ENCODE measurements at places on chromosomes 5 and 9.

GRCh38 chr9:110228321-110228720, 20.4 kb upstream of the C9orf152 start:
- no peak for DNase-seq

GRCh38 chr5:101977729-101978345, 318.2 kb downstream of the SLCO4C1 start:
- no peak for DNase-seq

- DNase-seq, result no peak
Measured at GRCh38 chr5:57320582-57320981, 146.7 kb downstream of the GPBP1 start.

DNA sequence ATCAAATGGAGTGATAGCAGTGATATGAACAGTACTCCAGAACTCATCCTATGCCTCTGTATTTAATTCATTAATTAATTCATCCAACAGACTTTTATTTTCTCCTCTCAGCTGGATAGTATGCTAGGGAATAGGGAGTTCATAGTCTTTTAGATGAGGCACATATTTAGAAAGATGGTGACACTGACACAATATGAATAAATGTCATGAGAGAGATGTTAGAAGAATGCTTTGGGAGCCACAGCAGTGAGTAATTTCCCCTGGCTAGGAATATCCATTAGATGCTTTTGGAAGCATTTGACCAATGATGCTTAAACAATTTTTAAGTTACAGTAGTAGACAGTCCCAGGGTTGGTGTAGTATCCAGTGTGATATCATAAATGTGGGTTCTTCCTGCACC, 428.7 kb upstream of the SGCD start:
- no peak for DNase-seq

- peak; percentile 64 for DNase-seq
Measured at GRCh38 chr5:59792983-59793585, 100.4 kb downstream of the PDE4D start.

DNA sequence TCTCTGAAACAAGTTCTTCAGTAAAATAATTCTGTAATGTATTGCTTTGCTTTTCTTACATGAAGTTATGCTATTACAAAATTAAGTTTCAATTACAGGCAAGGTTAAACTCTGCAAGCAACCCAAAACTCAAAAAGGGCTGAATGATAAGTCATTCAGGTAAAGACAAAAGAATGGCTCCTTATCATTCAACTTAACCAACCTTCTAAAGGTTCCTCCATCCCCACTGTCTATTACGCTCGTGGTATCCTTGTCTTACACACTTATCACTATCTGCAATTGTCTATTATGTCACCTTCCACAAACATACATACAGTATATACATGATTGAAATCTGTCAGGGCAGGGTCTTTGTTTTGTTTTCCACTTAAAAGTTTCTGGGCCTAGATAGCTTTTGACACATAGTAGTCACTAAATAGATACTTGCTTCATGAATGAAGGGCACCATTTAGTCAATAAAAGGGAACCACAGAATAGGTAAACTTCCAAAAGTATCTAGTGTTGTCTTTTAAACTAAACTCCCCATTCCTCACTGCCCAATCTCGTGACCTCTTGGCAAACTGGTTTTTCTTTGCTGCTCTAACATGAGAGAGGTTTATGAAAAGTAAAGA, 6.9 kb downstream of the RPL37 start:
- no peak for DNase-seq

GRCh38 chr9:117411547-117411946, 3.3 kb downstream of the ASTN2 start:
- DNase-seq, result no peak

- DNase-seq, result no peak
Measured at GRCh38 chr5:83510260-83510659, 38.7 kb downstream of the VCAN start.

- no peak for DNase-seq
Measured at GRCh38 chr9:86329649-86330048, 24.6 kb downstream of the TUT7 start.

DNA sequence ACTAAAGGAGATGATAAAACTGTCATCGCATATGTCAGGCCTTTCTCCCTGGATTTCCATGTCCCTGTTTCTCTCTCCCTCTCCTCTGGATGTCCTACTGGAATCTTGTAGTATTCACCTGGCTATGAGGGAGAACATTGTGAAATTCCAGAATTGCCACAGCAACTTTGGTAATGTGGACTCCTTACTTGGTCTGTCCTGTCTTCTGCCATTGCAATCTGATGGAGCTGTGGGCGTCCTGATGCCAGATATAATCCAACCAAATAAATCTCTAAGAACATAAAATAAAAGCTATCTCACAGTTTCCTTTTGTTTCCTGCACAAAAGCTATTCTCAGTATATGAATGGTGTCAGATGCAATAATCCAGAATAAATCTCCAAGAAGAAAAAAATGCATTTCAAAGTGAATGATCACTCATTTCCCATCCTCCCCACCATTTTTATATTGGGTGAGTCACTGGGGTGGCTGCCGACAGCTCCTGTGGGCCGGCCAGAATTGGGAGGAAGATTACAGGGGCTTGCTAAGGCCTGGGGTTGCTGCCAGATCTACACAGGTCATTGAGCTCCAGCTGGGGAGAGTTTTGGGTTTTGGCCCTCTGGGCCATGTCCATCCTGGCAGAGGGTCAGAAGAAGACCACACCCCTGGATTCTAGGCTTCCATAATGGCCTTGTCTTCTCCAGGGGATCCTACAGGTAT, 160.7 kb upstream of the PITX1 start:
- DNase-seq, result no peak

- DNase-seq, result no peak
Measured at GRCh38 chr5:61467766-61468482, 135.9 kb downstream of the ZSWIM6 start.

GRCh38 chr5:60636001-60636400, 64.0 kb downstream of the DEPDC1B start:
- DNase-seq, result no peak

GRCh38 chr5:175856408-175857100, 14.8 kb upstream of the CPLX2 start:
- no peak for DNase-seq

DNA sequence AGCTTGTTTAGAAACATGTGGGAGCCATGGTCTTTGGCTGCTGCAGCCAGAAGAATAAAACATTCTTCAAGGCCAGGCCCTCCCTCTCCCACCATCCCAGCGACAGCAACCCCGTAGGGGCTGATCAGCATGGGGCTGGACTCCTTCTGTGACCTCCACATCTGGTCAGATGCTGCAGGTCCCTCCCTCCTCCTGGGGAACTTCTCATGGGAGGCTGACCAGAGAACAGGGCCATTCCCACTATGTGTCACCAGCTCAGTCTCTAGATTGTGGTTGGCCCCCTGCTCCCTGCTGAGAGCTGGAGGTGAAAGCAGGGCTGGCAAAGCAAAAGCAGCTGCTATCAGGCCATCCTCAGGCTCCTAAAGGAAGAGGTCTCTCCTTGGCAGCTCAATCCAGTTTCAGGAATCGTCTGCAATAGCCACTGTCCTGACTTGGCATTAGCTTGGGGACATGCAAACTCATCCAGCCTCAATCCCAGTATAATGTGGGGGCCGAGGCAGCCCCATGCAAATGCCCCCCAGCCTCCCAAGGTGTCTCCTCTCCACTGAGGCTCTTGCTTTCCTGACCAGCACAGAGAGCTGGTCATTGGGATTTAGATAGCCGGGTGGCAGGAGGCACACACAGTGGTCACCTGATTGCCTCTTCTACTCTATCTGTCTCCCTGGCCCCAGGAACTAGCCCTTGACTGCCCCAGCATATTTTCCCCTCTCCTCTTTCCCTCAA, 81.5 kb downstream of the NRG2 start:
- DNase-seq, result no peak

- no peak for DNase-seq
Measured at GRCh38 chr9:76371901-76372300, 22.3 kb downstream of the RFK start.

DNA sequence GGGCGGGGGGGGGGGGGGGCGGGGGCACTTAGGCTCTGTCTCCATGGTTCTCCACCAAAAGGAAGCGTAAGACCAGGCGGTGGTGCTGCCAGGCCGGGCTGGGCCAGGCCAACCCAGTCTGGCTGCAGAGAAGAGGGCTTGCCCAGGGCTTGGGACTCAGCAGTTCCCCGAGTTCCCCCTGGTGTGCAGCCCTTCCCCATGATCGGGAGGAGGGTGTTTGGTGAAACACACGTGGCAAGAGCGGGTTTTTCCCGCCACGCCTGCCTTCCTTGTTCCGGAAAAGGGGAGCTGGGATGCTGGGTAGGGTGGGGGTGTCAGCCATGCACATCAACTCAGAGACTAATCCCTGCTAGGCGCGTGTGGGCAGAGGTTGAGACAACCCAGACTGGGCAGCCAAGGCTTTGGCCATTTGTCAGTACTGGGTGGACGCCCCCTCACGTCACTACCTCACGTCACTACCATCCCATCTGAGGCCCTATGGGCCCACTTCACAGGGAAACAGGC, 32.9 kb downstream of the PRRX2 start:
- DNase-seq, result no peak

DNA sequence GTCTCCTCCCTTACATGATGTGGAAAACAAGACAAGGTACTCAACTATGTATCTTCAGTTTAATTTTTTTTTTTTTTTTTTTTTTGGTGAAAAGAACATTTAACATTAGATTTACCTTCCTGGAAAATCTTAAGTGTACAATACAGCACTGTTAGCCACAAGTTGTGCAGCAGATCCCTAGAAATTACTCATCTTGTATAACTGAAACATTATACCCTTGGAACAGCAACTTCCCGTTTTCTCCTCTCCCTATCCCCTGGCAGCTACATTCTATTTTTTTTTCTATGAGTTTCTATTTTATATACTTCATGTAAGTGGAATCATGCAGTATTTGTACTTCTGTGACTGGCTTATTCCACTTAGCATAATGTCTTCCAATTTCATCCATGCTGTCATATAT, 421.9 kb upstream of the FTMT start:
- no peak for DNase-seq

DNA sequence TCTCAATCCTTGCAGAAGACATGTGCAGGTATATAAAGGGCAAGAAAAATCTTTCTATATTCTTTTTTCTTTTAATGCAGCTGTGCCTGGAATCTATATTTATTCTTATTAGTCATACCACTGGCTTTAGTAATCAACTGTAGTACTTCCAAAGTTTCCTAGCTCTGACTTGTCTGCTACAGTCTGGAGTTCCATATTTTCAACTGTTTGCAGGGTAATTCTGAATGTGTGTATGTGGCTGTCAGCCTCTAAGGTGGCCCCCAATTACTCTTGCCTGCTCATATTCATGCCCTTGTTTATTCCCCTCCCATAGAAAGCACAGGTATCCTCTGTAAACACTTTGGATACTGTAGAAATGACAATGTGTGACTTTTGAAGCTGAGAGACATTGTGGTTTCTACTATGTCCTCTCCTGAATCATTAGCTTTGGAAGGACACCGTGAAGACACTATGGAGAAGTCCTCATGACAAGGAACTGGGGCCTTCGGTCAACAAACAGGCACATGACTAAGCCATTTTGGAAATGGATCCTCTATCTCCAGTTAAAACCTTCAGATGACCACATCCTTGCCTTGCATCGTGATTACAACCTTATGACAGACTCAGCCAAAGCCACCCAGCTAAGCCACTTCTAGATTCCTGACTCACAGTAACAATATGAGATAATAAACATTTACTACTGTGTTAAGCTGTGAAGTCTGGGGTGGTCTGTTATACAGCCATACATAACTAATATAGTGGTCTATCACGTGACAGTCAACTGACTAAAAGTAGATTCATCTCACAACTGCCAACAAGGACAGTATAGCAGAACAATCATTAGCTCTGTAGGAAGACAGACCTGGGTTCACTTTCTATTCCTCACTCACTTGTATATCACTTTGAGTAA, 49.5 kb upstream of the SUSD1 start:
- DNase-seq, result no peak
